Subcutaneous adipose tissue (tissue), 4 donors: ENCODE measurements at places on chromosomes 2 and 18. TPM values are rescaled to one million over a fixed set of nuclear protein-coding genes. Genes with fewer than 3 reads are reported as not detected.

Gene ADRA2B
- total RNA-seq, result 4.6 TPM

Gene RAB1A
- total RNA-seq, result 128 TPM

Gene DSC3
- not detected for total RNA-seq

Gene NT5DC4
- total RNA-seq, result not detected

Gene ASPRV1
- total RNA-seq, result 0.98 TPM

Gene AKAIN1
- total RNA-seq, result 2.9 TPM

Gene CD8B2
- not detected for total RNA-seq

Gene EML6
- total RNA-seq, result 0.65 TPM

Gene SERPINB10
- total RNA-seq, result not detected

Gene CFAP65
- not detected for total RNA-seq

Gene SOX11
- not detected for total RNA-seq

Gene ASB18
- not detected for total RNA-seq

Gene DES
- total RNA-seq, result 20.5 TPM

Gene FBXO36
- 2.6 TPM for total RNA-seq

Gene VWA3B
- total RNA-seq, result not detected

Gene RGPD4
- total RNA-seq, result not detected
